ENCODE measurements at places on chromosomes 12 and 14.

DNA sequence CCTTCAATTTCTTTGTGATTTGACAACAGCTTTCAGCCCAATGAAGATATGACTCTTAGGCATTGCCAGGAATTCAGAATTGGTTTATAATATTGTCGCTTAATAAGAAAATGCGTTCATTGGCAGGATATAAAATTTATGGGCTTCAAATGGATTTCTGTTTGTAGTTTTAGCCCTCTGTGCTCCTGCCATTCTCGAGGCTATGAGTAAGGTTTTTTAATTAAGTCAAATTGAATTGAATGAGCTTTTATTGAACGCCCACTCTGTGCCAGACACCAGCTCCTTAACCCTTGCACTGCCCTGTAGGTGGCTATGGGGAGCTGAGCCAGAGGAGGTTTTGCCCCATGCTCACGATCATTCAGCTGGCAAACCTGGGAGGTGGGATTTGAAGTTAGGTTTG lies 115.1 kb downstream of the SLC25A47 start:
- no peak for DNase-seq

DNA sequence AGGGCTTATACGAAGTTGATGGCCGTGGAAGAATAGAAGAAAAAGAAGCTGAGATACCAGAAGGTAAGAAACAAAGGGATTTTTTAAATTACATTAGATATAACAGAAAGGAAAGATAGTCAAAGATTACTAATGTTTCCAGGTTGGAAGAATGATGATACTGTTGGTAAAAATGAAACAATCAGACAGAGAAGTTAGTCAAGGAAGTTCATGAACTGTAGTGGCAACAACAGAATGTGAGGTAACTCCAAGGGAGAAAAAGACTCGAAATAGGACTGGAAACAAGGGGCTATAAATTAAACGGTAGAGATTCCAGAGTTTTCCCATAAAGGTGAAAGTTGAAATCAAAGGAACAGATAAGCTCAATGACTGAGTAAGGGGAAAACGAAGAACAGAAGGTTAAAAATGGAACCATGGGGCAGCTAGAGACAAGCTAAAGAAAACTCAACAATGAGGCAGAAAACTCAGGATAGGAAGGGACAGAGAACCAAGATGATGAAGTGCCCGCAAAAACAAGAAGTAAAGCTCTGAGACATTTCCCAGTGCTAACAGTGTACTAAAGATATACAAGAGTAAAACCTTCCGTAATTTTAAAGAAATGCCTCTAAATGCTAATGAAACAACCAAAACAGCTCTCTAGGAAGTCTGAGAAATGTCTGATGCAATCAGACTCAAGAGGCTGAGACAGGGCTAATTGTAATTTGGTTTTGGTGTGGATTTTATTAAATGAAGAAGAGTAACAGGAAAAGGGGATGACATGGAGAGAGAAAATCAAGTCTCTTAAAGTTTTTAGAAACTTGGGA lies 70.0 kb downstream of the PPP2R5E start:
- peak; percentile 41 for DNase-seq

DNA sequence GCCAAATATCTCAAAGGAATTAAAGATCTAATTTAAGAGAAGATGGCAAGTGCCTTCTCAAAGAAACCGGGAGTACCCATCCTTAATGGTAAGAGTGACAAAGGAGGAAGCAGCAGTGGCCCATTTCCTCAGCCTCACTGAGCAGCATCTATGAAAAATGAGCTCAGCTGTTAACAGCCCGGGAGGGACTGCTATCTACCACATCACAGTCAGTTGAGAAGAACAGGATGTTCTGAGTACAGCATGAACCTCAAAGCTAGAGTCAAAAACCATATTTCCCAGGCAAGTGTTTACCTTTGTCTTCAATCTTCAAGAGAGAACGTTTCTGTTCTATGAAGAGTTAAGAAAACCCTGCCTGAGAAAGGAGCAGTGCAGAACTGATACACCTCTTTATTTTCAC lies 115.0 kb downstream of the BTG1 start:
- peak; percentile 96 for DNase-seq

DNA sequence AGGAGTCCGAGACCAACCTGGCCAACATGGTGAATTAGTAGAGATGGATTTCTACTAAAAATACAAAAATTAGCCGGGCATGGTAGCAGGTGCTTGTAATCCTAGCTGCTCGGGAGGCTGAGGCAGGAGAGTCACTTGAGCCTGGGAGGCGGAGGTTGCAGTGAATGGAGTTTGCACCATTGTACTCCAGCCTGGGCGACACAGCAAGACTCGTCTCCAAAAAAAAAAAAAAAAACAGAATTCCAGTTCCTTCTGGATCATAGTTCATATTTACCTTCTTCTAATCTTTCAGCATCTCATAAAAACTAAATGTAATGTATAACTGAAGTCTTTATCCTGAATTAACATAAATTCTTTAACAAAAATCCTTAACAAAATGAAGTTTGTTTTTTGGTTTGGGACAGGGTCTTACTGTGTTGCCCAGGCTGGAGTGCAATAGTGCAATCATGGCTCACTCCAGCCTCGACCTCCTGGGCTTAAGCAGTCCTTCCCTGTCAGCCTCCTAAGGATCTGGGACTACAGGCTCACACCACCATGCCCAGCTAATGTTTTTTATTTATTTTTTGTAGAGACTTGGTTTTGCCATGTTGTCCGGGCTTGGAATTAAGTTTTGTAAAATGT lies 37.6 kb downstream of the FAM177A1 start:
- DNase-seq, result no peak

GRCh38 chr12:123532019-123532418 lies 1.5 kb downstream of the RILPL1 start:
- DNase-seq, result no peak

- DNase-seq, result no peak
Measured at GRCh38 chr14:57266065-57266464, 2.6 kb downstream of the EXOC5 start.

GRCh38 chr12:29762637-29763300 lies 21.0 kb downstream of the TMTC1 start:
- DNase-seq, result peak; percentile 58

- DNase-seq, result no peak
Measured at GRCh38 chr12:132695431-132695830, 8.0 kb downstream of the PXMP2 start.

- no peak for DNase-seq
Measured at GRCh38 chr12:24034160-24034559, 84.7 kb upstream of the SOX5 start.

DNA sequence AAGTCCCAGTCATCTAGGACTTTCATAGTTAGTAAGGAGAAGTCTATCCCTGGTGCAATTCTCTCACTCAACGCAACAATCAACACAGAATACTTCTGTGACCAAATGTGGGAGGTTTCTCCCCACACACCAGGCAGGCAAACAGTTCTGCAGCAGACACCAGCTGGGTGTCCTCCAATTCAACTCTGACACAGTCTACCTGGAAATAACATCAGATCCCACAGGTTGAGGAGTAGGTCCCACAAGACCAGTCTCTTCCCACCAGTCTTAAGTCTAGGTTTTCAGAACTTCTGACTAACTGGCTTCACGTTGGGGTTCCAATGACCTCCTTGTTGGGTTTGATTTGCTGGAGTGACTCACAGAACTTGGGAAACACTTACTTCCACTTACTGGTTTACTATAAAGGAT lies 14.8 kb downstream of the ACOT6 start:
- DNase-seq, result no peak

DNA sequence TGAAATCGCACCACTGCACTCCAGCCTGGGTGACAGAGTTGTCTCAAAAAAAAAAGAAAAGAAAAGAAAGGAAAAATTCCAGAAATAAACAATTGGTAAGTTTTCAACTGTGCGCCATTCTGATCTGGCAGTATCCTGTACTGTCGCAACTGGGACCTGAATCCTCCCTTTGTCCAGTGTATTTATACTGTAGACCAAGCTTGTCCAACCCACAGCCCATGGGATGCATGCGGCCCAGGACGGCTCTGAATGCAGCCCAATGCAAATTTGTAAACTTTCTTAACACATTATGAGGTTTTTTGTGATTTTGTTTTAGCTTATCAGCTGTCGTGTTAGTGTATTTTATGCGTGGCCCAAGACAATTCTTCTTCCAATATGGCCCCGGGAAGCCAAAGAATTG lies 84.7 kb downstream of the TMCC3 start:
- DNase-seq, result no peak

DNA sequence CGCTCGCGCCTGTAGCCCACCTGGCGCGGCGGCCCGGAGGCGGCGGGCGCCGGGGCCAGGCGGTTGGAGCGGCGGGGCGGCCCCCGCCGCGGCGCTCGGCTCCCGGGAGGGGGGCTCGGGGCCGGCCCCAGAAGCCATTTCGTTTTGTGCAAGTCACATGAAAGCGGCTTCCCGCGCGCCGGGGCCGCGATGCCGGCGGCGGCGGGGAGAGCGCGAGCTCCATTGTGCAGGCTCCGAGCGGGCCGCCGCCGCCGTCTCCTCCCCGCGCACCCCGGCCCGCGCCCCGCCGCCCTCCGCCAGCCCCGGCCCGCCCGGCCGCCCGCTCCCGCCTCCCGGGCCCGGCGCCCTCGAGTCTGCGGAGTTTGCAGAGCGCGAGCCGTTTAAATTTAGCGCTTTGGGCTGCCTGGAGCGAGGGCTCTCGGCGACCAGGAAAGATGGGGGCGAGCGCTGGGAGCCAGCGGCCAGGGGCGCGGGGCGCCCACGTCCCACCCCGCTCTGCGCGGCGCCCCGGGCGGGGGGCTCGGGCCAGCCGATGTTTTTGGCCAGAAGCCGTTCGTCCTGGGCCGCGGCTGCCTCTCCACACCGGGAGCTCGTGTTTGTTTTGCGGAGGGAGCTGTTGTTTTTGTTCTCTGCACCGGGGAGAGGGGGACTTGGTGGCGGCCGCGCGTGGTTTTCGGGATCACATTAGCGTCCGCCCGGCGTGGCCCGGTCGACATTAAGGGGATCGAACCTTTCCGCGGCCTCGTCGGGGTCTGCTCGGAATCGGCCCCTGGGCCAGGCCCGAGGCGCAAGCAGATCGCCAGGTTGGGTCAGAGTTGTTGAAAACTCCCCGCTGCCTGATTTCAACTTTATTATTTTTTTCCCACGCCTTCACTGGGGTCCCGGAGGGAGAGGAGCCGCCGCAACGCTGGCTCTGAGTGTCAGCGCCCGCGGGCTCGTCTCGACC lies 982 bp downstream of the BCL7A start:
- peak; percentile 5 for DNase-seq

- no peak for DNase-seq
Measured at GRCh38 chr14:52075371-52075770, 6.5 kb upstream of the NID2 start.

DNA sequence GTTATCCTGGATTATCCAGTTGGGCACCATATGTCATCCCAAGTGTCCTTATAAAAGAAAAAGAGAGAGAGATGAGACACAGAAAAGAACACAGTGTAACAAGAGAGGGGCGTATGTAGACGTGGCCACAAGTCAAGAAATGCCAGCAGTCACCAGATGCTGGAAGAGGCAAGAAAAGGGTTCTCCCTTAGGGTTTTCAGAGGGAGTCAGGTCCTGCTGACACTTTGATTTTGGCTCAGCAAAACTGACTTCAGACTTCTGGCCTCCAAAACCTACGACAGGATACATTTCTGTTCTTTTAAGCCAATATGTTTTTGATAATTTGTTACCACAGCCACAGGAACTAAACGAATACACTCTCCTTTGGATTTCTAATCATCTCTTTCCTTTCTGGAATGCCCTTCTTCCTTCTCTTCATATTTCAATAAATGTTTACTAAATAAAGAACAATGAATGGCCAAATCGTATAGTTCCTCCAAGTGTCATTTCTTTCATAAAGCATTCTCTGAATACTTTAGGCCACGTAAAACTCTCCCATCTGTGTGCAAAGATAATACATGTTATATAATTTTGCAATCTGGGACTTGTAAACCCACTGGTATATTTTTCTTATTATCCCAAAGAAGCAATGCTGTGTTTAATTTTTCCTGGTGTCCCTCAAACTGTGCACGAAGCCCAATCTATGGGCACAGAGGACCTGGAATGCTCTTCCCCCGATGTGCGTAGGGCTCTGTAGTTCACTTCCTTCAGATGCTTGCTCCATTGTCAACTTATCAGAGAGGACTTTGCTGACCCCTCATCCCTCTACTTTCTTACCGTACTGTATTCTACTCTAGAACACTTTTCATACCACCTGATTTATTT lies 303.6 kb downstream of the CEP128 start:
- no peak for DNase-seq

- no peak for DNase-seq
Measured at GRCh38 chr12:79841248-79841877, 93.5 kb downstream of the PPP1R12A start.

DNA sequence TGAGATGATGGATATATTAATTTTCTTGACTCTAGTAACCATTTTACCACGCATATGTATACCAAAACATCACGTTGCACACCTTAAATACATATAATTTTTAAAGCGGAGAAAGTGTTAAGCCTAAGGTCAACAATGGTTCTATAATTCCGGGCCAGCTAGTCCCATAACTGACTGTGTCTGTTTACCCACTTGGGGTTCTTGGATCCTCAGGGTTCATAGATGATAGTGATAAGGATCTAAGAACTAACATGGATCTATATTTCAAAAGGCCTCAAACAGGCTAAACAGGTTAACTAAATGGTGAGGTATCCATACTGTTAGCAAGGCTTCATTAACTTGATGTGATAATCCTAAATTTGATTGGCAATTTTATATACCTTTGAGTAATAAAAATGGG lies 9.8 kb downstream of the SLC38A1 start:
- no peak for DNase-seq

DNA sequence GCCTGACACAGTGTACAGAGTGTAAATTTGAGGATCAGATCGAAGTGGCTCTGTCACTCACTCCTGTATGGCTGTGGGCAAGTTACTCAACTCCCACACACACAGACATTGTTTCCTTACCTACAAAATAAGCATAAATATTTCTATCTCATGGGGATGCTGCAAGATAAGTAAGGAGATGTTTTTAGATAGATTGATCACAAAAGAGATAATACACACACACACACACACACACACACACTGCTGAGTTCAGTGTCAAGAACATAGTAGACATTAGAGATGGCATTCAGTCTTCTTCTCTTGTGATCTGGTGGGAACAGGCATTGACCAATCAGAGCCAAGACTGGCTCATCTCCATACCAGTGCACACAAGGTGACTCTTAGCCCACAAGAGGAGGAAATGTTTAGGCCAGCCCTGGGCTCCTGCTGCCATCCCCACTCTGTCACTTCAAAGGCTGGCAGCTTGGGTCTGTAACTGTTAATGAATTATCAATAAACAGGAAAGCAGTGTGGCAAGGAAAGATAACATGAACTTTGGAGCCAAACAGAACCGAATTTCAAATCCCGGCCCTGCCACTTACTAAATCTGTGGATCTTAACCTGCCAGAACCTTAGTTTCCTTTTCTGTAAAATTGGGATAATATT lies 3.4 kb upstream of the RNASE8 start:
- DNase-seq, result no peak

- DNase-seq, result no peak
Measured at GRCh38 chr12:99133401-99133800, 488.3 kb downstream of the APAF1 start.

Data from amniotic epithelial cell (primary cell).